ENCODE measurements at places on chromosomes 1 and 21.

DNA sequence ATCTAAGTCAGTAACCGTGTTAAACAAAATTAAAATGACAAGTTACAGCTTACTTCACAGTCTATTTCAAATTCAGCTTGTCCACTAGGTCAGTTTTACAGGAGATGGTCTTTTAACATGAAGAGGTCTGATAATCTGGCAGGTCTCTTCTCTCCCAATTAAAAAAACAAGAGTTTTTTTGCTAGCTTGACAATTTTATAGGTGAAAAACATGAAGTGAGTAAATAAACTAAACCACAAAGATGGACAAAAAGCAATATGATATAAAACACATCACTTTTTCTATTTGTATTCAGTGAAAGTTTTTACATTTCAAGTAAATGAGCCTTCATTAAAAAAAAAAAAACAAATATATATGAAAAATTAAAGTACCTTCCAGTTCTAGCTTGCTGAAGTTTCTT is 25.0 kb upstream of the TTC39A start:
- DNase-seq, result no peak

GRCh38 chr1:8376358-8376840 is 58.5 kb downstream of the SLC45A1 start:
- DNase-seq, result no peak

- DNase-seq, result no peak
Measured at GRCh38 chr1:68322837-68323687, 90.7 kb upstream of the WLS start.

DNA sequence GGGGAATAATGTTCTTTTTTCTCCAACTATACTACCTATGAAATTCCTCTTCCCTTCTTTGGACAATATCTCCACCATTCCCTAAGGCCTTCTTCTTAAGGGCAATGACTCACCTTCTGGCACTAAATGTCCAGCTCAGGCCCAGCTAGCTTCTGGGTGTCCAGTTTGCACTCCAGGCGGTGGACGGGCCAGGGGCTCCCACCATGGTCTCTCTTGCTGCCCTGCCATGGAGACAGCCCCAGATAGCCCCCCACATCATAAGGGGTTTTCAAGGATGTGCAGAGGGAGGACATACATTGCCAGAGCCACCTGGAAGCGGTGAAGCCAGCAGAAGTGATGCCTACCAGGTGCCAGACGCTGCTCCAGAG is 43.8 kb downstream of the C1orf198 start:
- DNase-seq, result no peak

DNA sequence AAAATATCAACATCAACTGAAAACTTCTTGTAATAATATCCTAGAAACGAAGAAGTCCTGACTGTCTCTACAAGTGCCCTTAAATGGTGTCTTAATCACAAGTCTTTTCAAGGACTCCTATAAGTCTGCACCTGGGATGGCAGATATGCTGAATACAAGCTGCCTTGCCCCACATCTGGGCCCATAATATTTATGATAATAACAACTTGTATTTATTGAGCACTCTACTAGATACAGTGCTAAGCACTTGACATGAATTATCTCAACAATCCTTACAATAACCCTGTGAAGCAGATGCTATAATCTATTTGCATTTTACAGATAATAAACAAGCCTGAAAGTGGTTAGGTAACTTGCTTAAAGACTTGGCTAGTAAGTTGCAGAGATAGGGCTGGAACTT is 78.0 kb upstream of the ZNF648 start:
- DNase-seq, result no peak

DNA sequence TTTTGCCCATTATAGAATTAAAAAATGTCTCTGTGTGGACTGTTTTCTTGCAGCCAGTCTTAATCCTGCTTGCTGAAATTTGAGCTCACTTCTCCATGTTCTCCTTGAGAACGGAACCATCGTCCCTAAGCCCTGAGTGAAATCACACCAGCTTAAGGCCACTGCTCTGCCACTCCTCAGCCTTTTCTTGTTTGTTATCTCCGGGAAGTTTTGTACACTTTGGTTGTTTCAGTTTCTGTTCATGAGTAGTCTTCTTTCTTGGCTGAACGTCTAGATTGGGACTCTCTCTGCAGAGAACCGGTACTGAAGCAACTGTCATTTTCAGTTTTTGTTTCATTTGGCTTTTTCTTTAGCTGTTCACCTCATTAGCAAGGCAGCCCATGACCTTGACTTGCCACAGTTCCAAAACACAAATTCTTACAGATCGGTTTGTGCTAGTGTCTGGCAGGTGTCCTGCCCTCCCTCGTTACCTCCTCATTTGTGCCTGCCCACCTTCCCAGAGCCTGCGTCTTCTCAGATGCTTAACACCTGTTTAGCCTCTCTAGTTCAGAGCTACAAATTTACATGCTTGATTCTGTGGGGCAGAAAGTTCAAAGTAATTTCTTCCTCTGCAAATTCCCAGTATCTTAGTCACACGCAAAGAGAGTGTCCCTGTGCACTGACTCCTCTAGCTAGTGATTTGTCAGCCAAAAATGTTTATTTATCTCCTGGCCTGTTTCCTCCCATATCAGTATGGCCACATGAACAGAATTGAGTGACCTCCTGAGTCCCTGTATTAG is 12.4 kb downstream of the PSEN2 start:
- DNase-seq, result peak; percentile 11
